Breast epithelium (tissue), 4 donors: ENCODE measurements at places on chromosomes 7 and 10. TPM values are rescaled to one million over a fixed set of nuclear protein-coding genes. Genes with fewer than 3 reads are reported as not detected.

GRCh38 chr7:66047426-66047825, 28.2 kb upstream of the ASL start:
- no peak for DNase-seq

Gene RPEL1
- total RNA-seq, result not detected

Gene ITGB8
- total RNA-seq, result 52.1 TPM

Gene SLC26A5
- total RNA-seq, result 1.0 TPM

Gene FASTK
- 60.0 TPM for total RNA-seq

Gene SUN3
- total RNA-seq, result not detected

- no peak for DNase-seq
Observed at GRCh38 chr7:74015670-74016069, 12.3 kb upstream of the ELN start.

Gene FERD3L
- not detected for total RNA-seq

- DNase-seq, result no peak
Observed at GRCh38 chr7:129843365-129843898, 109.3 kb downstream of the UBE2H start.

DNA sequence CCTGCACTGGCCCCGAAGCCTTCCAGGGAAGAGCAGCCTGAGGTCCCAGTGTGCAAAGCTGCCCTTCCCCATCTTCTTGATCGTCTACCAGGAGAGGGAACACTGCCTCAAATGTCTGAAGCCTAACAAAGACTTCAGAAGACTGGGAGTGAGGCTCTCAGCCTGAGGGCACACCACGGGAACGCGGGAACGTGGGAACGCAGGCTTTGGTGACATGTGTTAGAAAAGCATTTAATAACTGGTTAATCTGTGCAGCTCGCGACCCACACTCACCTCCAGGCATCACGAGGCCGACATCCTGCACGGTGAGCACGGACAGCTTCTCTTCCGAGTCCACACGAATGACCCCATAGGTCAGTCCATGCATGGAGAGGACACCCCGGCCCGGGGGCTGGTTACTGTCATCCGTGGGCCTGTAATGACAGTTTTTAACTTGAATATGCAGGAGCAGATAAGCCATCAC, 234.0 kb downstream of the ZMYND11 start:
- no peak for DNase-seq

DNA sequence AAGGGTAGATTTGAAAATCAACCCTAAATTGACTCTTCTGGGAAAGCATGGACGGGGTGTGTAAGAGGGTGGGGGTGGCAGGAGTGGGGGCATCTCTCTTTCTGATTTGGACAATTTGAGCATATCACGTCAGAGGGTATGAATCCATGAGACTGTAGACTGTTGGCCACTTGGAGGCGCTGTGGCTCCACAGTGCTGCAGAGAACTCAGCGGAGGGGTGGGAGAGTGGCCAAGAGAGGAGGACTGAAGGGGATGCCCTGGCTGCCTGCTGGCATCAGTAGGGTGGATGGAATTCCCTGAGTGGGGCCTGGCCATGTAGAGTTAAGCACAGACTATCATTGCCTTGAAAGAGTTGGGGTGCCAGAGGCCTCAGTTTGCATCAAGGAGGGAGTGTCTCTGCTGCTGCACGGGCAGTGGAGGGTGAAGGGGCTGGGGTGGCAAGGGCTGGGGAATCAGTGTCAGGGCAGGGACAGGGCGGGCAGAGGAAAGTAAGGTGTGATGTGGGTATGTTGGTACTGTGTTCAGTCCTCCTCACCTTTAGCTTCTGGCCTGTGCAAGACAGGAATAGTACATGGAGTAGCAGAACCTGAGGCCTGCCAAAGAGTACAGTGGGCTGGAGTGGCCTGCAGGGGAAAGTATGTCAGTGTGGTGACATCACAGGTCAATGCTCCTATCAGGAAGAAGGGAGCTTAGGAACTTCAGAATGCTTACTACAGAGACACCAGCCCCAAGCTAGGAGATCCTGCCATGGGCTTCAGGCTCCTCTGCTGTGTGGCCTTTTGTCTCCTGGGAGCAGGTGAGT, 133.5 kb upstream of the PRSS58 start:
- DNase-seq, result no peak

Gene LIPF
- total RNA-seq, result not detected

DNA sequence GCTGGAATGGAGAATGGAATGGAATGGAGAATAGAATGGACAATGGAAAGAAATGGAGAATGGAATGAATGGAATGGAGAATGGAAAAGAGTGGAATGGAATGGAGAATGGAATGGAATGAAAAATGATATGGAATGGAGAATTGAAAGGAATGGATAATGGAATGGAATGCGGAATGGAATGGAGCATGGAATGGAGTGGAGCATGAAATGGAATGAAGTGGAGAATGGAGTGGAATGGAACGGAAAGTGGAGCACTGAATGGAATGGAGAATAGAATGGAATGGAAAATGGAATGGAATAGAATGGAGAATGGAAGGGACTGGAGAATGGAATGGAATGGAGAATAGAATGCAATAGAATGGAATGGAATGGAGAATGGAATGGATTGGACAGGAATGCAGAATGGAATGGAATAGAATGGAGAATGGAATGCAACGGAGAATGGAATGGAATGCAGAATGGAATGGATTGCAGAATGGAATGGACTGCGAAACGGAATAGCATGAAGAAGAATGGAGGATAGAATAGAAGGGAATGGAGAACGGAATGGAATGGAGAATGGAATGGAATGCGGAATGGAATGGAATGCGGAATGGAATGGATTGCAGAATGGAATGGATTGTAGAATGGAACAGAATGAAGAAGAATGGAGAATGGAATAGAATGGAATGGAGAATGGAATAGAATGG, 89.4 kb downstream of the NSUN6 start:
- no peak for DNase-seq

DNA sequence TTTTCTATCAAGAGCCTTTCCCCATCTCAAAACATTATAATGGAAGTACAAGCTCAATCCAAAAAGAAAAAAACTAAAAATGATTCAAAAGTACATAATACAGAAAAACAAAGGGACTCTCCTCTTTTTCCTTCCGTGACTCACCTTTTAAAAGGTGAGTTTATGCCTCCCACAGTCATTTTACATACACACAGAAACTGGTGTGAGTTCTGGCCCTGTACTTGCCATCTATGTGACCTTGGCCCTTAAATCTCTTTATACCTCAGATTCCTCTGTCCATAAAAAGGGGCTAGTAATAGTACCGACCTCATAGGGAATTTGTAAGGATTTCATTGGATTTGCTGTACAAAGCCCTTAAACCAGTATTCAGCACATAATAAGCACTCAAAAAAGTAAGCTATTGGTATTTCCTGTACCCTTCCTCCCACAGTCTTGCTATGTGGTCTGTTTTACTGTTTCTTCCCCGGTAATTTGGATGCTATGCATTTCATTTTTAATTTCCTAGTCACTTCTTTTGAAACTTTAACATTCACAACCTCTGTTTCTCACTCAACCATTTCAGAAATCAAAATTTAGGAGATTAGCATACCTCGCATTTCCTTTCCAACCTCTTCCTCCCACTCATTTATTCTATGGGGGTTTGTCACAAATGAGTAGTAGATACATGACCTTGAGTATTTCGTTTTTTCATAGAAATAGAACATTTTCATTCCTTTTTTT, 39.0 kb downstream of the STK17A start:
- no peak for DNase-seq

DNA sequence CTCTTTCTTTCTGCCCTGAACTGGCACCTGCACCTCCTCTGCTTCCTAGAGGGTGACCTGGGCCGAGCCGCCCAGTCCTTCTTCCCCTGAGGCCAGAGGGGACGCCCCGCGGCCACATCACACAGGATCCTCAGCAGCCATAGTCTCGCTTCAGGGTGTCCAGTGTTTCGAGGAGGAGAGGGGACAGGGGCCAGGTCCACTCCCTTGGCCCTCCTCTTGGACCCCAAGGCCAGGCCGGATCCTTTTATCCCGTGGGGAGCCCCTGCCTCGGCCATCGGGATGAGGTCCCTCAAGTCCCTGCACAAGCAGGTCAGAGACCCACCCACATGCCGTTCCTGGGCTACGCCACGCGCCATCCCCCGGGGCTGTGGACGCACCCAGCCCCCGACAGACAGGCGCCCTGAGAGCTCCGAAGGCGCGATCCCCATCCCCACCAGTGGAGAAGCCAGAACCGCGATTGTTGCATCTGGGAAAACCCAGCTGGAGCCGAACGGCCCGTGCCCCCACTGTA, 3.6 kb downstream of the BHLHA15 start:
- DNase-seq, result peak; percentile 35

GRCh38 chr10:13066527-13066926, 33.4 kb upstream of the OPTN start:
- DNase-seq, result no peak

Gene PIK3CG
- total RNA-seq, result 12.0 TPM

- DNase-seq, result no peak
Observed at GRCh38 chr7:124575176-124575575, 190.4 kb downstream of the GPR37 start.

Gene TRIM24
- total RNA-seq, result 15.0 TPM

DNA sequence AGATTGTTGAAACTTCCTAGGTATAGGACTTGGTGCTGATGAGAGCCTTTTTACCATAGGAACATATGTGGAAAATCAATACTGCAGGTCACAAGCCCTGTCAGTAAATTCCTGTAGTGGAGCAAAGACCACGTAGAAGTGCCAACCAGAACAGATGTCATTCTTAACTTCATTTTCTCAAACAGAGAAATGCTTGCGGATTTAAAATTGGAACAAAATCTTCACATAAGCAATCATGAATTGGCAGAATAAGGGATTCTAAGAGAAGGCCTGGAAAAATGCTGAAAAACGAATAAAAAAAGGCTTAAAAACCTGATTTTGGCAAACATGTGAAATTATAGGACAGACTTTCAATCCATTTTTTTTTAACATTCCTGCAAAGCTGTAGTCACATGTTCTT, 80.8 kb upstream of the SMIM30 start:
- DNase-seq, result no peak

- no peak for DNase-seq
Observed at GRCh38 chr10:64798297-64798696, 1277.1 kb downstream of the REEP3 start.

DNA sequence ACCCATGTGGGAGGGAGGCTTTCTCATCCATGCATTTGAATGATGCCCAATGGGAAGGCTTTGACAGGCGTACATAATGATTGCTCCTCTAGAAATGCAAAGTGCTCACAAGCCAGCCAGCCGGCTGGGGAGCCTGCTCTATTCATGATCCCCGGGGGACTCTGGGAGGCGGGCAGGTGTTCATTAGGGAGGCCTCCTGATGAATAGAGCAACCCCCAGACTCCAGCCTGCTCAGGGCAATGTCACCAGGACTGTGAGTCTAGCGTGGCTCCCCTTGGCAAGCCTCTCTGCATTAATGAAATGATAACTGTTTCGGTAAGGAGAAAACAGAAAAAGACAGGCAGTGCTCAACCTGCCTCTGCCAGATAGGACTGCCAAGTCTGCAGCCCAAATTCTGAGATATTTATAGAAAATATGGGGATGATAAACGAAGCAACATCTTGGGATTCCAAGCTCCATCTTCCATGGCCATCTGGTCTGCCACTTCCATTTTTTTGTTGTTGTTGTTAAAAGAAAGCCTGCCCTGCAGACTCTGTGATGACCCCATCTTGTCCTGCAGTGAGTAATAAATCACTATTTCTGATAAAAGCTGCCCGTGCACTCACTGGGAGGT, 236.4 kb downstream of the PRPF18 start:
- no peak for DNase-seq

- no peak for DNase-seq
Observed at GRCh38 chr7:5455581-5456219, 32.1 kb upstream of the TNRC18 start.

GRCh38 chr7:74606101-74606908, 51.2 kb upstream of the GTF2I start:
- DNase-seq, result no peak

DNA sequence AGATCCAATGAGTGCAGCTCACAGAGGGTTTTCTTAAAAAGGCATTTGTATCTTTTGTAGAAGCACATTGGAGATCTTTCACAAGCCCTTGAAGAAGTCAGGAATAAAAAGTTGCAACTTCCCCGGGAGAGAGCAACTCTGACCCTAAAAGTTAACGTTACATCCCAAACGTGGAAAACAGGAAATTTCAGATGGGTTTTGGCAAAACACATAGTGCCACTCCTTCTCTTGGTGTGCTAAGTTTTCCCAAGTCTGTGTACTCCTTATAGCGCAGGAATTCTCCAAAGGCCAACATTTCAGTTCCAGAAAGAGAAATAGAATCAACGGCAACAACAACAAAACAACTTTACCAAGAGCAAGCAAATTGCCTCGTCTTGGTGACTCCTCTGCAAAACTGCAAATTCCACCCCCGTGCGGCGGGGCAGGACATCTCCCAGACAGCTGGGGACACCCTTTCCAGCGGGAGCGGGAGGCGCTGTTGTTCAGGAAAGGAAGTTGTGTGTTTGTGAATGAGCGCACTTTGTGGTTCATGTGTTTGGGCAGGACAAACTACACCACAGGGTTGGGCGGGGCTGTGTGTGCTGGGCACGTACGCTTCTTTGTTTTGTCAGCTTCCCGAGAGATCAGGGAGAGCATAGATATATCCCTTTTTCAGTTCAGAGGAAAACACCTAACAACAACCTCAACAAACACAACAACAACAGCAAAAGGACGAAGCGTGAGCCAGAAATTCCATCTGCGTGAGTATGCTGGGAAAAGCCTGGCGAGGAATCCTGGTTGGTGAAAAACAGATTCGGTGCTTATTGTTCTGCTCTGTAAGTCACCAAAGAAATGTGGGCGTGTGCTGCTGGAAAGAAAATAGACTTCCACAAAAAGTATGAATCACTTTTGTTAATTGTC, 294.7 kb upstream of the PITRM1 start:
- DNase-seq, result peak; percentile 86

Gene MTPN
- 66.5 TPM for total RNA-seq

DNA sequence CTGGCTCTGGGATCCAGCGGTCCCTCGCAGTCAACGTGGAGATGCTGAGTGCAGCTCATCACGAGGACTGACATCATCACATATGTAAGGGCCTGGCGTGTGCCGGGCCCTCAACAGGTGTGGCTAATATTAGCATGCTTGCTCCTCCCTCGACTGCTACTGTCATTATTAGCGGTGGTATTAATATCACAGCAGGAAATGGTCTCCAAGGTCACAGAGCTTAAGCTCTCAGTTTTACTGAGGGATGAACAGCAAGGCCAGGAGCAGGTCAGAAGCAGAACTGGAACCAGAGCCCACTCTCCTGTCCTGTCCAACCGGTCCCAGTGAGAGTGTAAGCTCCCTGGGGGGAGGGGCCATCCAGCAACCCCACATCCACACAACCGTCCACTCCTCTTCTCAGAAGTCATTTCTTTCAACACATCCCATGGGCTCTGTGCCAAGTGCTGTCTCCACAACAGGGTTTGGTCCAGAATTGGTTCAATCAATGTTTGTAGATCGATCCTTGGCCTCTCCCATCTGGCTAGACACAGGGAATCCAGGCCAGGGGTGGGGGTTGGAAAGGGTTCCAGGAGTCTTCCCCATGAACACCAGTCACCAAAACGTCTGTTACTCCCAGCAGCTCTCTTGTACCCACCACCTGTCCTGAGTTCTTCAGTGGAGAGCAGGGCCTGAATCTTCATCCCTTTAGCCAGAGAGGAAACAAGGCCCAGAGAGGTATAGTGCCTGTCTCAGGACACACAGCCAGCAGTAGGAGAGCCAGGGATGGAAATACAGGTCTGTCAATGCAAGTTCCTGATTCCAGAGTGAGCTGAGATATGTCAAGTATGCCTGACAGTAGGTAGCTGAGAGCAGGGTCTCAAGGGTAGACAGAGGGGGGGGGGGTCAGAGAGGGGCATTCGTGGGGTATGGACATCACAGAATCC, 45.3 kb upstream of the ZMIZ1 start:
- DNase-seq, result no peak

Gene PDE1C
- total RNA-seq, result 30.1 TPM

GRCh38 chr10:34884272-34884952, 69.3 kb upstream of the PARD3 start:
- no peak for DNase-seq

Gene SPDYE5
- total RNA-seq, result not detected

GRCh38 chr7:144885478-144885877, 49.6 kb upstream of the TPK1 start:
- DNase-seq, result no peak

Gene TLX1
- total RNA-seq, result not detected
